ENCODE measurements at places on chromosomes 6 and 20. TPM values are rescaled to one million over a fixed set of nuclear protein-coding genes. Genes with fewer than 3 reads are reported as not detected.

The ERVFRD-1 gene
- 0.14 TPM for total RNA-seq

The CTNNBL1 gene
- total RNA-seq = 30.0 TPM

The OR2B2 gene
- total RNA-seq = not detected

The GRM1 gene
- total RNA-seq = not detected

The ADGRF4 gene
- 0.24 TPM for total RNA-seq

DNA sequence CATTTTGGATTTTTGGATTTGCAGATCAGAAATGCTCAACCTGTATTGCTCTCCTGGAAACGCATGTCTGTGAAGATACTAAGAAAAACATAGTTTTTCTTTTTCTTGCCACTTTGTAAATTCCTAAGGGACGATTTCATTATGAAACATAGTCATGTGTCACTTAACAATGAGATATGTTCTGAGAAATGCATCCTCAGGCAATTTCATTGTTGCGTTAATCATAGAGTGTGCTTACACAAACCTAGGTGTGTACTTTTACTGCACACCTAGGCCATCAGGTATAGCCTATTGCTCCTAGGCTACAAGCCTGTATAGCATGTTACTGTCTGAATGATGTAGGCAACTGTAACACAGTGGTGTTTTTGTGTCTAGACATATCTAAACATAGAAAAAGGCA is 13.4 kb upstream of the THEMIS start:
- DNase-seq = no peak

DNA sequence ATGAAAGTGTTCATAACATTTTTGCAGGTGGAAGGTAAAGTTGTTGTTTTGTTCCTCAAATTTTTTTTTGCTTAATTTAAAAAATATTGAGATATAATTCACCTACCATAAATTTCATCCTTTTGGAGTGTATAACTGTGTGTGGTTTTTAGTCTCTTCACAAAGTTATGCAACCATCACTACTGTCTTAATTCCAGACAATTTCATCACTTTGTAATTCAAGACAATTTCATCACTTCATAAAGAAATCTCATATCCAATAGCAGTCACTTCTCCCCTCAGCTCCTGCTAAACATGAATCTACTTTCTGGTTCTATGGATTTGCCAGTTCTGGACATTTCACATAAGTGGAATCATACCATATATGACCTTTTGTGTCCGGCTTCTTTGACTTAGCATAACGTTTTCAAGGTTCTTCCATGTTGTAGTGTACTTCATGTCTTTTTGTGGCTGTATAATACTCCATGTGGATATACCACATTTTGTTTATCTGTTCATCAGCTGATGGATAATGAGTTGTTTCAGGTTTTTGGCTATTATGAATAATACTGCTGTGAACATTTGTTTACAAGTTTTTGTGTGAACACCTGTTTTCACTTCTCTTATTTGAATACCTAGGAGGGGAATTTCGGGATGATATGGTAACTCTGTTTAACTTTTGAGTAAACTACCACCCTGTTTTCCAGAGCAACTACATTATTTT is 18.8 kb downstream of the ZFAND3 start:
- DNase-seq = no peak

DNA sequence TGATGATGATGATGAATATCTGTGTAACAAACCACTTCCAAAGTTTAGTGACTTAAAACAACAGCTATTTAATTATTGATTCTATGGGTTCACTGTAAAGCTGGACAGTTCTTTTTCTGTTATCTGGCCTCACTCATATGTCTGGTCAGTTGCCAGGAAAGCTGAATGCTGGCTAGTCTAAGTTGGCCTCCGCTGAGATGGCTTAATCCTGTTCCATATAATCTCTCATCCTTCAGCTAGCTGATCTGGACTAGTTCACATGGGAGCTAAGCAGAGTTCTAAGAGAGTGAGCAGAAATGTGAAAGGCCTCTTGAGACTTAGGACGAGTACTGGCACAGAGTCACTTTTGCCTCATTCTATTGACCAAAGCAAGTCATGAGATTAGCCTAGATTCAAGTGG is 334.7 kb upstream of the FLRT3 start:
- DNase-seq = no peak

DNA sequence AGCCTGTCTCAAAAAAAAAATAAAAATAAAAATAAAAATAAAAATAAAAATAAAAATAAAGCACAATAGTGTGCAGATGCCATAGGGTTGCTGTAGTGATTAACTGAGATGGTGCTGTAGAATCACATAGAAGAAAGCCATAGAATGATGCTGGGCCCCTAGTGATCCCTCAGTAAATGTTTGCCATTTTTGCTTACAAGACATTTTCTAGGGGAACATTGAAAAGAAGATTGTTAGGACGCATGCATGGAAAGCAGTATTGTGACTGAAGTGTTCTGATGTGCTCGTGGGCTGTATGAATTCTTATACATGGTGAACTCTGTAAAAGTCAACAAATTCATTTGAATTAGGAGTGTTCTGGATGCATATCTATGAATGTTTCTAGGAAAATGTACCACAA is 22.0 kb upstream of the SAMD3 start:
- no peak for DNase-seq

DNA sequence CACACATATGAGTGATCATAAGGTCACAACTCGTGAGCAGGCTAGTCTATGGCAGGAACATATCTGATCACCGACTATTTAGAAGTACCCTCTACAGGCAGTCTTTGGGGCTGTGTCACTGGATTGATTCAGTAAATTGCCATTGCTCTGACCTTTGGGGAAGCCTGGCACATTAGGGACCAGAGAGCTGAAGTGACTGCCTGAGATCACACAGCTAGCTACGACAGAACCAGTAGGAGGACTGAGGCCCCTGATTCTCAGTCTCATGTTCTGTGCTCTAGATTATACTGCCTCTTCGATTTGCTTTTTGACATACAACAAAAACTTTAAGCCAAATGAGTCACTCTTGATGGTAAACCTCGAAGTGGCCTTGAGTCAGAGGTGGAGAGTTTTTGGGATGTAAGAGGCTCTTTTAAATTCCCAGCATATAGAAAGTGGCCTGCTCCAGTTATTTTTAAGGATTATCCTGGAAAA is 247.5 kb upstream of the SUPT3H start:
- DNase-seq = no peak

- DNase-seq = no peak
These were observed 64.9 kb downstream of the IRF4 start for GRCh38 chr6:456358-456867.

GRCh38 chr20:47818466-47818865 is 33.2 kb upstream of the SULF2 start:
- no peak for DNase-seq

DNA sequence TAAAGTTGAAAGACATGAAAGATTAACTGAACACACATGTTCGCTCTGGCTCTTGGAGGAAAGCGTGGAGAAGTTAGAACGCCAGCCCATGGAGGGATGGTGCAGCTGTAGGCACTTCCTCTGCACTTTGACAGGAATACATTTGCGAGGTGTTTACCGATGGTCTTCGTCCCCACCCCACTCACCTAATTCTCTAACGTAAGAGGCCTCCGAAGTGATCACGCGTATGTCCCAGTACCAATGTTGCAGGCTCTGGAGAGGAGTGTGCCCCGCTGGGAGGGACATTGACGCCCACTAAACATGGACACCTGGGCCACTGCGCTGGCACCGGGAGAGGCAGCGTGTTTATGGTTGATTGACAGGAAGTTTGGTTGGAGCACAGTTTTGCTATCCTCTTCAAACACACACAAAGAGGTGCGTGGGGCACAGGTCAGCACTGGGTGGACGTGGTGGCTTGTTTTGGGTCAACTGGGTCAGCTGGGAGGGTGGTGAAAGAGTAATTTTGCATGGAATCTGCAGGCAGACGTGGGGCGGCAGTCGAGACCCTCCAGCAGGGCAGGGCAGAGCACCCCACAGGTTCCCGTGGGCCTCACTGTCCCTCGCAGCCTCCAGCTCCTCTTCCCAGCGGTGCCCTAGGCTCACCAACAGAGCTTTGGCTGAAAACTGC is 110.1 kb downstream of the DLL1 start:
- no peak for DNase-seq

DNA sequence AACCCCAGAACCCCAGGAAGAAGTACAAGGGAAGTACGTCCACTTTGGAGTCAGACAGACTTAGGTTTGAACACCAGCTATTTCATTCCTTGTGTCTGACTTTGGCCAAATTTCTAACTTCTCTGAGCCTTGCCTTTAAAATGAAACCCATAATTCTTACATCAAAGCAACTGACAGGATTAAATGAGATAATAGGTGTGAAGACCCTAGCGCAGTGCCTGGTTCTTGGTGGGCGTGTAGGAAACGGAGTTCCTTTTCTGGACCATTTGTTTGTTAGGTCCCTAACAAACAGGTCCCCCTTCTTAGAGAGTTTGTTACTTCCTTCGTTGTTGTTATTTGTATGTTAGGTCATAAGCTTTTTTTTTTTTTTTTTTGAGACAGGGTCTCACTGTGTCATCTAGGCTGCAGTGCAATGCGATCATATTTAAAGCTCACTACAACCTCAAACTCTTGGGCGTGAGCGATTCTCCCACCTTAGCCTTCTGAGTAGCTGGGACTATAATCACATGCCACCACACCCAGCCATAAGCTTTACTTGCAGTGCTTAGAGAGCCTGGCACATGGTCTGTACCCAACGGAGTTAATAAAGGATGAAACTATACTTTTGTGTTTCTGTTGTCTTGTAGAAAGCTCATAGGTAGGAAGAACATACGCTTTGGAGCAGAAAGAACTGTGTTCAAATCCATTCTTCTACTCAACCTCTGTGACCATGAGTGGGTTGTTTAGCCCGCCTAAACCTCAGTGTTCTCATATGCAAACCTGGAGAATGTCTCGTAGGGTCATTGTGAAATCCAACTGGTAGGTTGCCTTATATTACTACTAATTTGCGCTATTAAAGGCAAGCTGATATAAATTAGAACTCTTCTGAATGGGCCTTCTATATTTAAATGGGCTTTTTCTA is 21.8 kb upstream of the MROH8 start:
- no peak for DNase-seq

DNA sequence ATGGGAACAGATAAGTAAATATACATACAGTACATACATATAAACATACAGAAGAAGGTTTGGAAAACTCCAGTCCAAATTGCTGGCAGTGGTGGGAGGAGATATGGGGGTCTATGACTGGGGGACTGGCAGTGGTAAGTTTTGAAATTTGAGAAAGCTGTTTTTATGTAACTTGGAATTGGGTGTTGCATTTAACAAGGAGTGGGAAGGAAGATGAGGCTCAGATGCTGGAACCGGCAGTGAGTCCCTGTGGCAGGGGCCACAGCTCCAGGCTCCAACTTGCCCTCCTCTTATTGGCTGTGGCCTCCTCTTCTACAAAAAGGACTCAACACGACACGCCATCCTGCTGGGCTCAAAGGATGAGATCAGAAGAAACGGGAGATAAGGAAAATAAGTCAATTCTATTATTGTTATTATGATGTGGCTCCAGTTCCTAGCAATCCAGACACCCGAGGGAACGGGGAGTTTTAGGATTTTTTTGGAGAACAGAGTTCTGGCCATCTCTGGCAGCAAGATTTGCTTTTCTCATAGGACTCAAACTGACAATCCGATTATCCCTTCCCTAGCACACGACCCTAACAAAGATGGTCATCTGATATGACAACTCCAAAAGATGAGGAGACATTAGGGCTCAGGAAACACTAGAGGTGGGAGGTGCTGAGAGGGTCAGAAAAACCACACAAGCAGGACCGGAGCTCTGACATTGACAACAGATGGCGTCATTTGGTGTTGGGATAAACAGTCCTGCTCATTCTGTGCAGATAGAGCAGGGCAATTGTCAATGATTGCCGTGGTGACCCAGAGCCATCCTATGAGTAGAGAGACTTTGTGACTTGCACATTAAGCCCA is 6.0 kb upstream of the TGM2 start:
- no peak for DNase-seq

DNA sequence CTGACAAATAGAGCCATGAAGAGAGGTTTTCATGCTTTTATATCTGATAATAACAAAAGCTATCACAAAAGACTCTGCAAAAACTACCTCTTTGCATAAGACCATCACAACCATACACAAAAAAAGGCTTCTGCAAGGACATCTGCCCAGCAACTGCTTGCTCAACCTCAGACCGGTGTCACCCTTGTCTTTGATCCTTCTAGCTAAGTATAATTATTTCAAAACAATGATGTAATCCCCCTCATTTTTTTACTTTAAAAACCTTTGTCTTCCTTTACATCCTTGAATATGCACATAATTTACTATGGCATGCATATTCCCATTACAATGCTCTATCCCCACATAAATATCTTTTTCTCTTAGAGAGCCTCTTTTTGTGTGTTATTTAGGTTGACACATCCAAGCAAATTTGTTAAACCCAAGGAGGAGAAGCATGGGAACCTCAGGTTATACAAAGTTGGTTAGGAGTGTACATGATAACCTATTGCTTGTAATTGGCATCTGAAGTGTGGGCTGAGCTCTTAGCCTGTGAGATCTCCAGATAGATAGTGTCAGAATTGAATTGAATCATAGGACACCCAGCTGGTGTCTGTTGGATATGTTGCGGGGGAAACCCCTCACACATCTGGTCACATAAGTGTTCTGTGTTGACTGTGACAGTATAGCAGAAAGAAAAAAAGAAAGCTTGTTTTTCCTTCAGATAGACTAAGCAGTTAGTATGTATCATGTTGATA is 20.7 kb upstream of the CGA start:
- DNase-seq = no peak

- no peak for DNase-seq
These were observed 16.0 kb downstream of the TCFL5 start for GRCh38 chr20:62845416-62846160.

DNA sequence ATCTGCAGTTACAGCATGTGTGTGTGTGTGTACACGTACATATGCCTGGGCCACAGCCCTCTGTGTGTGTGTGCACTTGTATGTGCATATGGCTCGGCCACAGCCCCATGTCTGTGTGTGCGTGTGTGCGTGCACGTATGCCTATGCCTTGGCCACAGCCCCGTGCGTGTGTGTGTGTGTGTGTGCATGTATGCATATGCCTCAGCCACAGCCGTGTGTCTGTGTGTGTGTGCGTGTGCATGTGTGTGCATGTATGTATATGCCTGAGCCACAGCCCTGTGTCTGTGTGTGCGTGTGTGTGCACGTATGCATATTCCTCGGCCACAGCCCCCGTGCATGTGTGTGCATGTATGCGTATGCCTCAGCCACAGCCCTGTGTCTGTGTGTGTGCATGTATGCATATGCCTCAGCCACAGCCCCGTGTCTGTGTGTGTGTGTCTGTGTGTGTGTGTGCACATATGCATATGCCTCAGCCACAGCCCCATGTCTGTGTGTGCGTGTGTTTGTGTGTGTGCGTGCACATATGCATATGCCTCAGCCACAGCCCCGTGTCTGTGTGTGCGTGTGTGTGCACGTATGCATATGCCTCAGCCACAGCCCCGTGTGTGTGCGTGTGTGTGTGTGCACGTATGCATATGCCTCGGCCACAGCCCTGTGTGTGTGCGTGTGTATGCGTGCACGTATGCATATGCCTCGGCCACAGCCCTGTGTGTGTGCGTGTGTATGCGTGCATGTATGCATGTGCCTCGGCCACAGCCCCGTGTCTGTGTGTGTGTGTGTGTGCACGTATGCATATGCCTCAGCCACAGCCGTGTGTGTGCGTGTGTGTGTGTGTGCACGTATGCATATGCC is 14.6 kb upstream of the C20orf204 start:
- no peak for DNase-seq

- DNase-seq = no peak
These were observed 42.2 kb downstream of the RIOK1 start for GRCh38 chr6:7431674-7432390.

- no peak for DNase-seq
These were observed 208.3 kb downstream of the LY86 start for GRCh38 chr6:6796818-6797217.

Measured in uterus (tissue), 4 donors.